ENCODE measurements at places on chromosomes 2 and 18.

GRCh38 chr2:108786354-108787215 is at the start of gene CCDC138:
Gene CCDC138, plus strand, starts transcription at chr2:108786771. Its CDS starts 52 bp downstream, at chr2:108786823.
- DNase-seq, result peak; percentile 60

DNA sequence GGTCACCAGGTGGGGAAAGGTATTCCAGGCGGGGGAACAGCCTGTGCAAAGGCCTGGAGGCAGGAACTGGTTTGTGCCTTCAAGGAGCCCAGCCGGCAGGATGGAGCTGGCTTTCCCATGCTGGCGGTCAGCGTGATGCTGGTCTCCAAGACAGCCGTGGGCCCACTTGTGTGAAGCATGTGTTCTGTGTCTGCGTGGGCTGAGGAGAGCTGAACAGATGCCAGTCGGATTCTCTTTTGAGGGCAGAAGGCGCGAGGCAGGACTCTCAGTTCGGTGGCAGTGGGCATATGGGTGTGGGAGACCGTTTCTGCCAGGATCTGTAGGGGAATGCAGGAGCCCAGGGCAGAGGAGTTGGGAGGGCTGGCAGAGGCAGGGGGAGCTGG is 191.6 kb downstream of the TWIST2 start:
- no peak for DNase-seq

DNA sequence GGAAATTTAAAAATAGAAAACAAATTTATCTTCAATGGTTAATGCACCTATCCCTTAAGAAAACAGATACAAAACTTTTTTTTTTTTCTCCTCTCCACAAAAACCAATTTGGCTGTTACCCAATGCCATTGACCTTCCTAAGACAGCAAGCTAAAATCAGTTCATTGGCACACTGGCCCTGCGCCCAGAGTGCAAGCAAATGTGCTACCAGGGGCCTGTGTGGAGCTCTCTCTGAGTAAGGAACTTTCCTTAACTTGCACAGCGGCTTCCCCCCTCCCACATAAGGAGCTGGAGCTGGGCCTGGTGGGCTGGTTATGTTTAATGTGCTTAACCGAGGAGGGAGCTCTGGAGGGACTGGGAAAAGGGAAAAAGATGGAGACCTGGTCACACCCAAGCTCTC is 17.6 kb upstream of the POU3F3 start:
- no peak for DNase-seq

DNA sequence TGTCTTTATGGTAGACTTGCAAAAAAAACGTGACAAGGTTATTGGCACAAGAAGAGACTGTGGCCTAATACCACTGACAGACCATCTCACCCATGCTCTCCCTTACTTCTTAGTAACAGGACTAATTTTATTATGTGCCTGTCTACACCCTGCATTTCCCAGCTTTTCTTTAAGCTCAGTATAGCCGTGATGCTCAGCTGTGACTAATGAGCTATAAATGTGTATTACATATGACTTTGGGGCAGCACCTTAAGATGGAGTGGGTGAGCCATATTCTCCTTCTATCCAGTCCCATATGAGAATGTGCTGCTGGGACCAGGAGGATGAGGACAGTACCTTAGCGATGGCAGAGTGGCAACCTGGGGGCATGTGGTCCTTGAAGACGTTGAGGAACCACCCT is 293.5 kb downstream of the RNF144A start:
- no peak for DNase-seq

- no peak for DNase-seq
Observed at GRCh38 chr18:67135981-67136380, 380.5 kb downstream of the DSEL start.

DNA sequence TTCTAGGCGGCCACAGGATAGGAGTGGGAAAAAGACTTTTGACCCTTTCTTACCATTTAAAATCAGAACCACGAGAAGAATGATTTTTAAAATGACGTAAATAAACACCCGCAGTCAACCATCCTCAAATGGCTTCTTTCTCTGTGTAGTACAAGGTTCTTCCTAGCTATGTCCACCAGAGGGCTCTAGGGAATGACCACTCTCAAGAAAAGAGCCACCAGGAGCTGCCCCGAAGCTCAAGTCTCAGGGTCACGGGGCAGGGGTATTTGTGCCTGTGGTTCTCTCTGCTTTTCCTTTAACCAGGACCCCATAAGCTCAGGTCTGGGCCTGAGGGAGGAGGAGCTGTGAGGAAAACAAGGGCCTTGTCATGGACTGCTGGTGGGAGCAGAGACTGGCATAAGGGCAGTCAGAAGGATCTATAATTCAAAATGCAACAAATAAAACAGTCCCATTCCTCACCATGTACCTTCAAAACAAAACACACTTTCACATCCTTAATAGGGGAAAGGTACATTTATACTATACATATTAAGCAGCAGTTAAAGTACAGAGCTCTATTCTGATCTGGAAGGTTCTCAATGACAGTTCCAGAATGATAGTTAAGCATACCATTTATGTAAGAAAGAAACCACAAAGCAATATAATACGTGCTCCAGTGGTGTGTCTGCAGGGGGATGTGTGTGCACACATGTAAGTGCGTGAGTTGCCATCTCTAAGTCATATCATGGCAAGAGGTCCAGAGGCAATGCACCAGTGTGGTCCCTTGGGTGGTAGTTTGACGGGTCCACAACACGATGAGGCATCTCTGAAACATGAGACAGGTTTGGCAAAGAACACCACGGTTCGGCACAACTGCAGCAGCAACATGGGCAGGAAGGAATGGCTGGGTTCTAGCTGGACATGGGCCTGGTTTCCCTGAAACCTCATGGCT is 18.6 kb downstream of the LYPD1 start:
- DNase-seq, result no peak

- no peak for DNase-seq
Observed at GRCh38 chr2:185738679-185739472, at the start of gene FSIP2. Gene FSIP2, plus strand, starts transcription at chr2:185738804. Its CDS starts 91 bp downstream, at chr2:185738895.

DNA sequence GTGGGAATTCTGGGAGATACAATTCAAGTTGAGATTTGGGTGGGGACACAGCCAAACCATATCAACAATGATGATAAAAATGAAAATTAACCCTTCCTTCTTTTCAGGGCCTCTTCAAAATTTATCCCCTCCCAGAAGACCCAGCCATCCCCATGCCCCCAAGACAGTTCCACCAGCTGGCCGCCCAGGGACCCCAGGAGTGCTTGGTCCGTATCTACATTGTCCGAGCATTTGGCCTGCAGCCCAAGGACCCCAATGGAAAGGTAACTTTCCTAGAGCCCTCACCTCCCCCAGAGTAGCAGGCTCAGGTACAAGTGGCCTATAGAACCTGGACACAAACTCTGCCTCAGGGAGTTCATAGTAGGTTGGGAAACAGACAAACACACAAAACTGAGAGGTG is 205.4 kb downstream of the DYSF start:
- DNase-seq, result no peak

DNA sequence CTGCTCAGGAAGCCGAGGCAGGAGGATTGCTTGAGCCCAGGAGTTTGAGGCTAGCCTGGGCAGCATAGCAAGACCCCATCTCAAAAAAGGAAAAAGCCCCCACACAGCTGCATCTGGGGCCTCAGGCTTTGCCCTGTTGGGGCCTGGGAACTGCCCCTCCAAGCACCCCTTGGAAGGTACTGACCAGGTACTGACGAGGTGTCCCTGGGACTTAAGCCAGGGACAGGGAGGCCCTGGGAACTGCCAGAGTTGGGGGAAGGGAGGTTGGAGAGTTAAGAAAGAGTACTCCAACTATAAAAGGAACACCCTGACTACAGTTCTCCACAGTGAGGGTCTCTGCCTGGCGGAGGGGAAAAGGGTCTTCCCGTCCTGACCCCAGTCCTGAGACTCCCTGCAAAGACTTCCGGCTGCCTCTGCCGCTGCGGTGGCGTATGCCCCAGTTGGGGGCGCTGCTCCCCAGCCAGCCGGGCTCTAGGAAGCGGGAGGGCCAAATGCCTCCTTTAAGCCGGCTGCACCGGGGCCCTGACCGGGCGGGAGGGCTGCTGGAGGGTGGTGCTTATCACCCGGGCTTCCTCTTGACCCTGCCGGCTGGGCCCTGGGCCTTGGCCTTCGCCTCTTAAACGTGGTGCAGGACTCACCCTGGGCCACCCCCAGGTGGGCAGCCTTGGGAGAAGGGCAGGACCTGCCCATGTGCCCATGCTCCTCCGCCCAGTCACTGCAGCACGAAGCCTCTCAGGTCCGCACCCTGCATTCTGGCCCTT is 12.8 kb downstream of the SLC30A3 start:
- DNase-seq, result no peak

DNA sequence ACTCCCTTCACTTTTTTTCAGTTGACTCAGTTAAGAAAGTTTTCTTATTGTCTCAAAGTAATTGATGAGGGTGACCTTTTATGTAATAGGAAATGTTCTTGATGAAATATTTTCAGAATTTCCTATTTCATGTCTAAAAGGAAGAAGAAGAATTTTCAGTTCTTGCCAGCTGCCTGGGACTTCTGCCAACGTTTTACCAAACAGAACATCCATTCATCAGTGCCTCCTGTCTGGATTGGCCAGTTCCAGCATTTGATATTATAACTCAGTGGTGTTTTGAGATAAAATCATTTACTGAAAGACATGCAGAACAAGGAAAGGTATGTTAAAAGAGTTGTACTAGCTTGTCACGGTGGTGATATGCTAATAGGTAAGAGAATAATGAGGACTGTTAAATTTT is 104.7 kb upstream of the MYO3B start:
- peak; percentile 80 for DNase-seq

GRCh38 chr2:177693658-177694339 is 301.2 kb downstream of the AGPS start:
- no peak for DNase-seq

DNA sequence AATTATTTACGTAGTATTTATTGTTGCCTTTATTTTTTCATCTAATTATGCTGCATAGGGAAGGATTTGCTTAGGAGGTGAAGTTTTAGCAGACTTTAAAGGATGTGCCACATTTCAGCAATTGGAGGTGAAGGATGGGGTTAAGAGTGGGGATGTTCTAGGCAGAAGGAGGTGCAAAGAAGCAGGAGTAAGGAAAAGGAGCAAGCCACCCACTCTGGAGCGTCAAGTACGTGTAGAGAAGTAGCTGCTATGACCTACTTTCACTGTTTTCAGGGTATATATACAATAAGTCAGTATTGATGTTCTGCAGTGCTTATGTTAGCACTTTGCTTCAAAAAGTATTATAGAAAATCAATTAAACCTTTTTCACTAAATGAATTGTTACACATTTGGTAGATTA is 34.4 kb downstream of the ITGAV start:
- no peak for DNase-seq

DNA sequence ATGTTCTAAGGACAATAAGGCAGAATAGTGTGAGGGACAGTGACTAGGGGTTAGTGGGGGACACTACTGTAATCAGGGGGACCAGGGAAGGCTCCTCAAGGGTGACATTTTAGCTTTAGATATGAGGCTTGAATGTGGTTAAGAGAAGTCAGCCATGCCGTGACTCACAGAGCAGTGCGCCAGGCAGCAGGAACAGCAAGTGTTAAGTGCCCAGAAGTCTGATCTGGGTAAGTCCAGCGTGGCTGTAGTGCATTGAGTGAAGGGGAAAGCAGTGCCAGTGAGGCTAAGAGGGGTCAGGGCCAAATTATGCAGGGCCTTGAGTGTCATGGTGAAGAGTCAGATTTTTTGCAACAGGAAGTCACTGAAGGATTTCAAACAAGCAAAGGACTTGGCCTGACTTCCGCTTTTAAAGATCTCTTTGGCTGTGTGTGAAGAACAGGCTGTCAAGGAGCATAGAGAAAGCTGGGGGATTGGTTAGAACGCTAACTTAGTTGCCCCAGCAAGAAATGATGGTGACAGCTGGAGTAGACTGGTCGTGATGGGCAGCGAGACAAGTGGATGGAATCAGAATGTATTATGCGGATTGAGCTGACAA is 151.5 kb downstream of the MSH2 start:
- no peak for DNase-seq

GRCh38 chr18:69127873-69128500 is 272.7 kb upstream of the DOK6 start:
- no peak for DNase-seq

GRCh38 chr2:80303006-80303908 is 1.3 kb downstream of the LRRTM1 start:
- DNase-seq, result no peak

GRCh38 chr2:147538088-147538487 is 306.7 kb upstream of the ACVR2A start:
- no peak for DNase-seq

DNA sequence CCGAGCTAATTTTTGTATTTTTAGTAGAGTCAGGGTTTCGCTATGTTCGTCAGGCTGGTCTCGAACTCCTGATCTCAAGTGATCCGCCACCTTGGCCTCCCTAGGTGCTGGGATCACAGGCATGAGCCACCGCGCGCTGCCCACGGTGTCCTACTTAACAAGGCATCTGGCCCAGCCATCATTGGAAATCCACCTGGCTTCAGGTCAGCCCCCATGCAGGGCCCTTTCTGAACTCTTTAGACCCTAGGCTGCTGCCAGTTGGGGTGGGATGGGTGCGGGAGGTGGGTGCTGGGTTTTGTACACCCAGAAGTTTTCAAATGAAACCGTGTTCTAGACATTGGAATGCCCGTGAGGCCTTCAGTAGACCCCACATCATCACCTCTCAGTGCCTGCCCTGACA is 26.6 kb upstream of the NT5DC4 start:
- DNase-seq, result no peak

GRCh38 chr2:120287183-120288015 is 34.7 kb downstream of the RALB start:
- peak; percentile 34 for DNase-seq

DNA sequence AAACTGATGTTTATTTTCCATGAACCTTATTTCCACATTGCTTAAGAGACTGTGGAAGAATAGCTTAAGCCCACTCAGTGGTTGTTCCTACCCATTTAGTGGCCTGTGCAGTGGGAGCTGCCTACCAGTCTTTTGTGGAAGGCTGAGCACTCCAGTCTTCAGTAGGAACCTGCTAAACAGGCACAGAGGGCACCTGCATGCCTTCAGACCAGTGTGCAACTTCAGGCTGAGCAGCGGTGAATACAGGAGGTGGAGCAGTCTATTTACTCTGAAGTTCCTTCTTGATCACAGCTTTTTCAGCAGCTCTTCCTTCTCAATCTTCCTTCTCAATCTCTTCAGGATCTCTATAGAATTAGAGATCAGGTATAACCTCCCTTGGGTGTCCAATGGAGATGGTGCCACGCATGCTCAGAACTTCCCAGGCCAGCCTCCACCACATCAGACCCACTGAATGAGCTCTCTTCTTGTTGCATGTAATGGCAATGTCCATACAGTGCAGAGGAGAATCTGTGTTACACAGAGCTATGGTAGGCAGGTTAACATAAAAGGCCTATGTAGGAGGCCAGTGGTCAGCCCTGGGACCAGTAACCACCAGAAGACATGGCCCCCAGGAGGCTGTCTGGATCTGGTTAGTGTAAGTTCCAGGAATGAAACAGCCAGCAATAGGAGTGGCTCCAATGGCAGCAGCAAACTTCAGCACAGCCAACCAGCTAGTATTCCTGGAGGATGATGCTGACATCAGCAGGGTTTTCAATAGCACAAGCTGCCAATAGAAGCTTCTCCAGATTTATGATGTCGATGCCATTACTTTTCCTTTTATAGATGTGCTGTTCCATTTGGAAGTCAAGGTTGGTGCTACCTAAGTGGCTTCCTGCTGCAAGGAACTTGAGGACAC is 47.9 kb upstream of the MAT2A start:
- no peak for DNase-seq

DNA sequence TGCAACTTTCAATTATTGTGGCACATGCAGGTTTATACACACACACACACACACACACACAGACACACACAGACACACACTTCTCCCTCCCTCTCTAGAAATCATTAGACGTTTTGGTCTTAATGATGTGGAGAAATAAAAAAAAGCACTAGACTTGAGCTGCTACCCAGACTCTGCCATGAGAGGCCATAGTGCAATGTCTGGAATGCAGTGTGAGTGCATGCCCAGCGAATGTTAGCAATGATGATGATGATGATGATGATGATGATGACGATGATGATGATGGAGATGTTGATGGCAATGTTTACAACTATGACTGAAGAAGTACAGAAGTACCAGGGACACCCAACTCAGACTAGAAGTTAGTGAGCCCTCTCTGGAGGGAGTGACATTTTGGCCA is 23.8 kb upstream of the KLHL29 start:
- DNase-seq, result no peak

All from astrocyte of the cerebellum (primary cell).